T1000 (cell line): ENCODE measurements at places on chromosomes 5 and 9.

DNA sequence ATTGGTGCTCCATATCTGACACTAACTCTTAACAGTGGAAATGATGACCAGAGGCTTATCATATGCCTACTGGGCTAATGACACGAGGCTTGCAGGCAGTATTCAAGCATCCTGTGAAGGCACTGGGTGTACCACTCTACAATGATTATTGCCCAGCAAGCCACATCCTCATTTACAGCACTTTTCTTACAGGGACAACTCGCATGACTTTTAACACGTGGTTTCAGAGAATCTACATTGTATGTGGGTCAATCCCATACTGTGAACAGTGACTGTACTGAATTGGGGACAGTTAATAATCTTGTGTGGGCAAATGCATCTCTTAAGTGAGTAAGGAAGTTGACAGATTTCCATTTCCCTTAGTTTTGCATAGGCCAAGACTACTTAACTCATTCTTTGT, 260.0 kb downstream of the TRPM3 start:
- DNase-seq = no peak

GRCh38 chr9:129428864-129429577, 191.9 kb downstream of the C9orf50 start:
- DNase-seq = no peak

- DNase-seq = no peak
These were observed 1.6 kb downstream of the CSNK1A1 start for GRCh38 chr5:149549461-149550267.

DNA sequence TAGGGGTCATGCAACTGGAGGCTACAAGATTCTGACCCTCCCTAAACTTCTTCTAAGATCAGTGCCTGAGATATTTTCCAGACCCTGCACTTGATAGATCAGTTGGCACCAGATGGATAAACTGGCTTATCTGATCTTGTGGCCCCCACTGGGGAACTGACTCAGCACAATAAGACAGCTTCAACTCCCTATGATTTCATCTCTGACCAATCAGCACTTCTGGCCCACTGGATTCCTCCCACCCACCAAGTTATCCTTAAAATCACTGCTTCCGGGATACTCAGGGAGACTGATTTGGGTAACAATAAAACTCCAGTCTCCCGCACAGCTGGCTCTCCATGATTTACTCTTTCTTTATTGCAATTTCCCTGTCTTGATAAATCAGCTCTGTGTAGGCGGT, 2180.4 kb upstream of the WWC1 start:
- no peak for DNase-seq

DNA sequence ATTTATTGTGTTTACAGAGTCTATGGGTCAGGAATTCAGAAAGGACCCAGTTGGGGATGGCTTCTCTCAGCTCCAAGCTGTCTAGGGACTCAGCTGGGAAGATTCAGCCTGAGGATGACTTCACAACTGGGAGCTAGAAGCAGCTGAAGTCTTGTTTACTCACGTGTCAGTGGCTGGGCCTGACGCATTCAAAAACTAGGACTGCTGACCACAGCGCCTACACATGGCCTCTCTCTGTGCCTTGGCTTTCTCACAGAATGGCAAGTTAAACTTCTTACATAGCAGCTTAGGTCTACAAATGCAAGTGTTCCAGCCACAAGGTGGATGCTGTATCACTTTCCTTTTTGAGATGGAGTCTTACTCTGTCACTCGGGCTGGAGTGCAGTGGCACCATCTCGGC, 16.3 kb upstream of the PPP2CA start:
- no peak for DNase-seq

GRCh38 chr5:137346281-137346680, 152.8 kb downstream of the SPOCK1 start:
- no peak for DNase-seq

- DNase-seq = no peak
These were observed 7.0 kb downstream of the MYMK start for GRCh38 chr9:133517711-133518110.

- DNase-seq = no peak
These were observed 17.1 kb downstream of the SMARCA2 start for GRCh38 chr9:2032234-2032633.

GRCh38 chr5:135476615-135477581, 24.7 kb upstream of the TIFAB start:
- DNase-seq = no peak

DNA sequence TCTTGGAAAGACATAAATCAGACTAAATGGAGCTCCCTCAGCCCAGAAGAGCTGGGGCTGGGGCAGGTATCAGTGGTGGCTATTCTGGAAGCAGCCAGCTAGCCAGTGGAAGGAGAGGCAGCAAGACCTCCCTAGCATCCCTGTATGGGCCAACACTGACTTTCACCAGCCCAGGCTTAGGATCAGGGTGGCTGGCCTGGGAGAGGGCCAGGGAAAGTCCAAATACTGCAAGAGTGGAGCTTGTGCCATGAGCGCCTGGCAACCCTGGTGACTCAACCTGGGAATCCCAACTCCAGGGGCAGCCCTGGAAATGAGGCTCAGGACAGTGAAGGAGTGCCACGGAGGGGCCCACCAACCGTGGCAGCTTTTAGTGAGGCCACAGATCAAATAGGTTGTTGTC, 7.6 kb upstream of the IRF1 start:
- DNase-seq = peak; percentile 46

GRCh38 chr5:146208916-146209522, 5.6 kb downstream of the RBM27 start:
- DNase-seq = no peak

DNA sequence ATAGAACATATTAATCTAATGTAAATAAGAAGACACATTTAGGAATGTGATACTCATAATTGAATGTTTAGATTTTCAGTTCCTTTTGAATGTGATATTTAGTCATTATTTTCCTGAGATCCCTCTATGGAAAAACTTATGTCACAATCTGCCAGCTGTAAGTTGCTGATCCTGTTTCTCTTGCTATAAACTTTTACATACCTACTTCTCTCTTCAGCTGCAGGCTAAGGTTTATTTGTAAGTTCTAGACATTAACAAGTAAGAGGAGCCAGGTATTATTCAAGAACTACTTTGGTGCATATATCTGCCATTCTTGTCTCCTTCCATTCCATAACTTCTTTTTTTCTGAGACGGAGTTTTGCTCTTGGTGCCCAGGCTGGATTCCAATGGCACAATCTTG, 462.4 kb downstream of the PRR16 start:
- no peak for DNase-seq

- no peak for DNase-seq
These were observed 1.1 kb upstream of the FAM78A start for GRCh38 chr9:131277287-131277909.

GRCh38 chr9:117782931-117783788, 79.0 kb downstream of the TLR4 start:
- DNase-seq = peak; percentile 66

- no peak for DNase-seq
These were observed 23.8 kb downstream of the NEUROG1 start for GRCh38 chr5:135511761-135512575.

DNA sequence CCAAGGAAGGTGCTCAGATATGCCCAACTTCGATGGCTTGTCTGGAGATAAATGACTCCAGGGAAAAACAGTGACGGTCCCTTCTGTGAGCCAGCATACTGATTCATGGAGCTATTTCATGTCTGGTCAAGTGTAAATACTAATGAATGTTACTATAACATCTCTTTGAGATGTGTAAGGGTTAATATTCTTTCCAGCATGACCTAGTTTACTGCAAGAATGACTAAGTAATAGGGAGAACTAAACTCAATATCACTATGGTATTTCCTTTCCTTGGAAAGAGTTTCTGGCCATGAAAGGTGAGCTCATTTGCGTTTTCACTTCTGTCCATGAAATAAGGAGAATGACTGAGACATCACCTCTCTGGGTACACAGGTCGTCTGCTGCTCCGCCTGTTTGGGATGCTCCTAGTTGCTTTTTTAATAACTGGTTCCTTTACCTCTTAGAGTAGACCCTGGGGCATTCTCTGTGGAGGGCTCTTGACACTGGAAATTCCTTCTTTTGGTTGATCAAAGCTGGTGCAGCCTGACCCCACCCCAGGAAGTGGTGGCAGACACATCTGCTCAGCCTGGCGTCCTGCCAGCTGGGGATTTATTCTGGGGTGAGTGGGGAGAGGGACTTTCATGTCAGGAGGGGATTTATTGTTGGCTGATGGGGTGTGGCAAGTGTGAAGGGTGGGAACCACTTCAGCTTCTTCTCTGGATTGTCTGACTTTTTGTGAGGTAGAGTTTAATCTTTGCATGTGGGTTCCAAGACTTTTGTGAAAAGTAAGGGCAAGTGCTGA, 250.0 kb upstream of the MPDZ start:
- no peak for DNase-seq

- no peak for DNase-seq
These were observed 3.5 kb downstream of the CNOT8 start for GRCh38 chr5:154861946-154862345.

DNA sequence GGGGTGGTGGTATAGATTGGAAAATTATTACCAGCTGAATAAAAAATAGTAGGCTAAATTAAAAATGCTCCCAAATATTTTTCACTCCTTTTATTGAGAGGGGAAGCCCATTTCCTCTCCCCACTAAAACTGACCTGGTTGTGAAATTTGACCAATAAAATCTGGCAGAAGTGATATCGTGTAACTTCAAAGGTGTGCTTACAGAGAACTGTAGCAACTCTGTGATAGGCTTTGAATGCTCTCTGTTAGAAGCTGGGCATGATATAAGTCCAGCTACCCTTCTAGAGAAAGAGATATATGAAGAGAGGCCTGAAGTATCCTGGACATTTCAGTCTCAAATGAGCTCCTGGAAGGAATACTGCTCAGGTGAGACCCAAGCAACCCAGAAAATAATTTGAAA, 10.2 kb upstream of the RFK start:
- no peak for DNase-seq

- DNase-seq = no peak
These were observed 936.6 kb upstream of the PTPRD start for GRCh38 chr9:11549311-11549794.

DNA sequence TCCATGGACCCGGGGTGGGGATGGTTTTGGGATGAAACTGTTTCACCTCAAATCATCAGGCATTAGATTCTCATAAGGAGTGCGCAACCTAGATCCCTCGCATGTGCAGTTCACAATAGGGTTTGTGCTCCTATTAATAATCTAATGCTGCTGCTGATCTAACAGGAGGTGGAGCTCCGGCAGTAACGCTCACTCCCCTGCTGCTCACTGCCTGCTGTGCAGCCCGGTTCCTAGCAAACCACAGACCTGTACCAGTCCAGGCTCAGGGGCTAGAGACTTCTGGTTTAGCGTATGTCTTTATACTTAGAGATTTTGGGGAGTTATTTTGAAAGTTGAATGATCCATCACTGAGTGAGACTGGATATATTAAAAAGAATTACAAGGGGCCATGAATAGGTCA, 50.2 kb downstream of the RICTOR start:
- no peak for DNase-seq

DNA sequence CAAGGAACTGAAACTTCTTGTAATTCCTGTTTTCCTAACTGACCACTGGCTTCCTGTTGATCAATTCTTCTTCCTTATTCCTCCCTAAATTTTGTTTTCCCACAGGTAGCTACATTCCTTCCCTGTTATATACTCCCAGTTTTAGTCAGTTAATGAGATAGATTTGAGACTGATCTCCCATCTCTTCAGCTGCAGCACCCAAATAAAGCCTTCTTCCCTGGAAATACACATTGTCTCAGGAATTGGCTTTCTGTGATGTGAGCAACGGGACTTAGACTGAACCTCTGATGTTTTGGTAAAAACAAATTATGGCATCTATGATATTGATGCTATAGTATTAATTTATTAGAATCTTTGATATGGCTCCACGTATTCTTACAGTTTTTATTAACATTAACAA, 617.3 kb upstream of the ST8SIA4 start:
- no peak for DNase-seq

GRCh38 chr5:25489834-25490538, 845.2 kb upstream of the CDH10 start:
- no peak for DNase-seq

DNA sequence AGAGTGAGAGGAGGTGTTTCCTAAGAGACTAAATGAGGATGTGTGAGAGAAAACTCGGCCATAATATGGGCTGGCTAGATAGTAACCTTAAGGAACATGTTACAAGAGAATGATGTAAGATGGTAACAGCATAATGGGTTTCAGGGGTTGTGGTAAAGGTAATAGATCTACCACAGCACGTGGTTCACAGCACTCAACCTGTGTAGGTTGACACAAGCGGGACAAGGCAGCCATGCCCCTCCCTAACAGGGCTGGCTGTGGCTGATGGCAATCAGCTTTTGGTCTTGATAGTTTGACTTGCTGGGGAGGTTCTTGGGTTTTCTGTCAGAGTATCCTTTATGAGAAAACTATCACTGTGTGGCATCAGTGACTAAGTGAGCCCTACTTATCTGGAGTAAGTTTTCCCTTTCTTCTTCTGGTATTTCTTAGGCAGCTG, 138.6 kb downstream of the TRIO start:
- DNase-seq = no peak

DNA sequence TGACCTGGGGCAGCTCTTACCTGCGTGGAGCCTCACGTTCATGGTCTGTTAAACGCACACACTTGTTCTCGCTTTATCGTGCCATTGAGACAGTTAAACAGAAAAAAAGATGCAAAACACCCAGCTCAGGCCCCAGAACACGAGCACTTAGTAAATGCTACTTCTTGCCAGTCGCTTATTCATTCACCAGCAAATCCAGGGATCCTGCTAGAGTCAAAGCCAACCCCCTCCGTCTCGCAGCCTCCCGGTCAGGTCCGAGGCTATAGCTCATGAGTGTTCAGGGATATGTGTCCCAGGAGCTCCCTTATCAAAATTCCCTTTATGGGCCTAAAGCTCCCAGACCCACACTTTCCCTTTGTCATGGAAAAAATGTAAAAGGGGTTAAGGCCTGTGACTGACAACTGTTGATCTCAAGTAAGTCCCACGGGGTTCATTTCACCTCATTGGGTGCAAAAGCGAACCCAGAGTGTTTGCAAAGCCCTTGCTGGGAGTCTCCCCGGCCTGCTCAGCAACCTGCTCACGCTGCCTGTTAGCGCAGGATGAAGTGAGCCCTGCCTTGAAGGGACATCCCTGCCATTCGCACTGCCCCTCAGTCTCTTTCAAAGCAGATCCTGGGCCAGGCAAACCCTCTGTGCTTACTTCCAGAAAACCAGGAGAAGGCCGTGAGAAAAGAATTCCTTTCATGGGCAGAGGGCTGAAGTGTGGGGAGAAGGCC, 40.7 kb downstream of the HRH2 start:
- DNase-seq = no peak

- no peak for DNase-seq
These were observed 46.4 kb downstream of the MOCS2 start for GRCh38 chr5:53063176-53063575.

DNA sequence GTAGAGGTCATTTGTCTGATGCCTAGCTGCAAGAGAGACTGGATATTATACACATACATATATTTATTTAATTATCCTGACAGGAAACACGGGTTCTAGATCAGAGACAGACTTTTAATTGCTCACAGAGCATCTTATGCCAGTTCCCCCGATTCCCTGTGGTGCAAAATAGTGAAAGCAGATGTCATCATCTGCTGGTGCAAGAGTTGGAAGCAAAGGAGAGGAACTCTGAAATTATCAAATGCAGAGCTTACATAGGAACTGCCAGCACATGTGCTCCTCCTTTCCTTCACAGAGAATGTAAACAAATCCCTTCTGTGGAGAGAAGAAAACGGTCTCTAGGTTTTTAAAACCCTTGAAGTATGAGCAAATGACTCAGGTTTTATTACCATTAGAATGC, 69.3 kb downstream of the DTWD2 start:
- no peak for DNase-seq

- no peak for DNase-seq
These were observed 128.1 kb upstream of the NR5A1 start for GRCh38 chr9:124635285-124635684.
